Fibroblast of skin of back (primary cell): ENCODE measurements at places on chromosomes 13 and 19.

- DNase-seq, result no peak
Observed at GRCh38 chr13:114046431-114046975, 72.6 kb upstream of the C13orf46 start.

GRCh38 chr13:94192431-94192975 is 287.0 kb downstream of the DCT start:
- peak; percentile 32 for DNase-seq

- no peak for DNase-seq
Observed at GRCh38 chr19:46931202-46931601, 70.4 kb downstream of the ARHGAP35 start.

DNA sequence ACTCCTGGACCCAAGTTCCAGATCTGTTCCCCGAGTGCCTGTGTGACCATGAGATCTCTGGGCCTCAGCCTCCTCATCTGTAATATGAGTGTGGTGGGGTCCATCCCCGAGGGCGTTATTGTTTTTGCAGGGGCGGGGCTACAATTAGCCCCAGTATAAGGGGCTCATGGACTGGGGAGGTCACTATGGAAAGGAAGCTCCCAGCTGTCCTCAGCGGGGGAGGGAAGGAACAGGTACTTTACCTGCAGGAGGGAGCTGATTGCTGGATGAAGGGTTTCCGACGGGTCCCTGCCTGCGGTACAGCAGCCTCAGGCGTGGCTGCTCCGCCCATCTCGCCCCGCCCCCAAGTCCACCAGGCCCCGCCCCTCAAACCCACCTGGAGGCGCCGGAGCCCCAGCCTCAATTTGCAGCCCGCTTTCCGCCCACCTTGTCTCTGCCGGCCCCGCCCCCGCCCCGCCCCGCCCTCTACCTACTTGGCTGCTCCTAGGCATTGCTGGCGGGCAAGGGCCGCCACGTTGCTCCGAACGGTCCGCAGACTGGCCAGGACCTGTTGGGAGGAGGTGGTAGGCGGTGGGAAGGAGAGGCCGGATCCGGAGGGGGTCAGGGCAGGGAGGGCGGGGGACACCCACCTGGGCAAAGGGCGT is 5.5 kb downstream of the PDE4C start:
- DNase-seq, result no peak

- DNase-seq, result no peak
Observed at GRCh38 chr13:79851318-79851717, 370.4 kb downstream of the NDFIP2 start.

GRCh38 chr19:49814010-49814409 is 918 bp upstream of the FUZ start:
- peak; percentile 34 for DNase-seq

DNA sequence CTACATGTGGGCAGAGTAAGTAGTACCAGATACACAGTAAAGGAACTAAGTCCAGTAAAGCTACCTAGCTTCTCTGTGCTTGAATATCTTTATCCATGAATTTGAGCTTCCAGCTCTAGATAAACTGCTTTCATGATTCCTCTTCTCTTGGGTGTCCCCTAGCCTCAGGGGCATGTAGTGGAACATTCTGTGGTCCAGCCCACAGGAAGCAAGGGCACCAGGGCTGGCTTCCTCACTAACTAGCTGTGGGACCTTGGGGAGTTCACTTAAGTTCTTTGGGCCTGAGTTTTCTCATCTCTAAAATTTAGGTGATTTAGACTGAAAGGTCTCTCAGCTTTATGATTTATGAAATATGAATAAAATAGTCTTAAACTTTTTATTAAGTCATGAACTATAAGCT is 185.7 kb downstream of the KATNAL1 start:
- no peak for DNase-seq

DNA sequence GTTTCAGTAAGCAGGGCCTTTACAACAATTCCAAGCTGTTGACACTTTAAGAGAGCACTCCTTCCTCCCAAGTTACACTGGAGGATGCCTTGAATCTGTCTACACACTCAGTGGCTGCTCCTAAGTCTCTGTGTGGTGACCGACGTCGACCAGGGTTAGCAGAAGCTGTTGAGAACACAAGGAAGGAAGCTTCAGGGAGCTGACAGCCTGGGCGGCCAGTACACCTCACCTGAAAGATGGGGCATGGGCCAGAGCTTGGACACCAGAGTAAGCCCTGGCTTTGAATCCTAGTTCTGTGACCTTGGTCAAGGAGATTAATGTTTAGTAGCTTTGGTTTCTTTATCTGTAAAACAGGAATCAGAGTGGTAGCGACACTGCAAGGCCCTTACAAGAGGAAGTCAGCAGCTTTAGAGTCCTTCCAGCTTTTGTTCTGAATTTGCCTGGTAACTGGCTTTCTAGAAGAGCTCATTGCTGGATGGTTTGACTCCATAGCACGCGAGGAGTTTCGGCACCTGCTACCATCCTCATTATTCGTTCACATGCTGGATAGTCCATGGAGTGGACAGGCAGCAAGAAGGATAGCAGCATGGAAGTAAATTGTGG is 214.2 kb downstream of the FGF9 start:
- no peak for DNase-seq

DNA sequence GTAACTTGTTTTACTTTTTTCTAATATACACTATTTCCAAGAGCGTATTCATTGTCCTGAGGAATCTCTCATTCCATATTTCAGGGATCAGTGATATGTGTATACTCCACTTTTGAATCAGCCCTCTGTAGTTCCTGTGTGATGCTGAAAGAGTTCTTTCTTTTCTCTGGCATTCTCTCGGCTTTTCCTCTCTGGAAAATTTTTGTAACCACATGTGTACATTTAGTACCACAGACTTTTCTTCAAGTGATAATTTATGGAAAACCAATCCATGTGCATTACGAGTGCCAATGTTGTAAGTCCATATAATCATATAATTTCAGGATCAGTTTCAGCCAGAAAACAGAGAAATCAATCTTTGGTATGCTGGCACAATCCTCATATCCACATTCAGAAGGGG is 102.2 kb upstream of the MBNL2 start:
- DNase-seq, result peak; percentile 13

DNA sequence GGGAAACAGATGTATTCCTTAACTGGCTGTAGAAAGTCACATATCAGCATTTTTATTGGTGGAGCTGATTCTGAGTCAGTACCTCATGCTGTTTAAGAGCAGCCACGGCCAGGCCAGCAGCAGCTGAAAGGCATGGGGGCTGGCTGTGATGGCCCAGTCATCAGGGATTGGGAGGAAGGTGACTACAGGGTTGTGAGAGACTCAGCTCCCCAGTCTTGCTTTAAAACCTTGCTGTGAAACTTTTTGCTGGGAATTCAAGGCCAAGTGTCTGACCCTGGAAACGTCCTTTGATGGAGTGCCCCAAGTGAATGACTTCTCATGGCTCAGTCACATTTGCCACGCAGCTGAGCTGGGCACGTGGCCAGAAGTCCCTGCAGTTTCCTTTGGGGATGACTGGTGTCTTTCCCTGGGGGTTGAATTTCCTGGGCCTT is 39.1 kb upstream of the RNF113B start:
- DNase-seq, result peak; percentile 93

DNA sequence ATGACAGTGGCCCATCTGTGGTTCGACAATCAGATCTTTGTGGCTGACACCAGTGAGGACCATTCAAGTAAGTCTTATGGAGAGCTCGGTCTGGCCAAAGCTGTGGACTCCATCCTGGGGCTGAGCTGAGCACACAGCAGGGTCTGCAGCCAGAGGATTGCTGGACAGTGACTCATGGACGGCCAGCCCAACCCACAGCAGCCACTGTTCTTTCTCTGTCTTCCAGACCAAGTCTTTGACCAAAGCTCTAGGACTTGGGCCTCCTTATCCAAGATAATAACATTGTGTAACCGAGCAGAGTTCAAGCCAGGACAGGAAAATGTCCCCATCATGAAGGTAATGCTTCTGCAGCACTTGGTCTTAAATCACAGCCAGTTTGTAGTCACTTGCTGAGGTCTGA is 12.4 kb downstream of the ATP12A start:
- DNase-seq, result peak; percentile 37

- no peak for DNase-seq
Observed at GRCh38 chr19:56423276-56423984, 19.3 kb downstream of the ZNF583 start.

DNA sequence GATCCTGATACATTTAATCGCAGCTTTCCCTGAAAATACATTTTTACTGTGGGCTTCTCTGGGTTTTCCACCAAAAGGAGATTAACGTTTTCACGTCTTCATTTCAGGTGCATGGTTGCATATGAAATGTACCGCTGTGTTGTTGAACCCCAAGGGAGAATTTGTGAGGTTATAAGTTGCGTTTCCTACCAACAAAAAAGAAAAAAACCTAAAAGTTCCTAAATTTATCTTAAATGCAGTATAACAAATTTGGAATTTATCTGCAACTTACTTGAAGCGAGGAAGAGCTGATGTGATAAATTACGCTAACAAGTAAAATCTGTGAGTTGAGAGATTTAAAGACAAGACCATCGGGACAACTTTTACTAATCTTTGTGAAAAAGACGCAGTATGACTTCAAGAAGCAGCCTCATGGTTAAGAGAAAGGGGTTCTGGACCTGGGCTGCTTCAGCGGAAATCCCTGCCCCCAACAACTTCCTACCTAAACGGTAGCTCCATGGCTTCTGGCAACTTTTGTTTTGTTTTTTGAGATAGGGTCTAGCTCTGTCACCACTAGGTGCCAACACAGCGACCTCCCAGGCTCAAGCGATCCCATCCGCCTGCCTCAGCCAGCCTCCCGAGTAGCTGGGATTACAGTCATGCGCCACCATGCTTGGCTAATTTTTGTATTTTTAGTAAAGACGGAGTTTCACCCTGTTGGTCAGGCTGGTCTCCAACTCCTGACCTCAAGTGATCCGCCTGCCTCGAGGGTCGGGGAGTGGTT is 958 bp upstream of the OBI1 start:
- peak; percentile 6 for DNase-seq

DNA sequence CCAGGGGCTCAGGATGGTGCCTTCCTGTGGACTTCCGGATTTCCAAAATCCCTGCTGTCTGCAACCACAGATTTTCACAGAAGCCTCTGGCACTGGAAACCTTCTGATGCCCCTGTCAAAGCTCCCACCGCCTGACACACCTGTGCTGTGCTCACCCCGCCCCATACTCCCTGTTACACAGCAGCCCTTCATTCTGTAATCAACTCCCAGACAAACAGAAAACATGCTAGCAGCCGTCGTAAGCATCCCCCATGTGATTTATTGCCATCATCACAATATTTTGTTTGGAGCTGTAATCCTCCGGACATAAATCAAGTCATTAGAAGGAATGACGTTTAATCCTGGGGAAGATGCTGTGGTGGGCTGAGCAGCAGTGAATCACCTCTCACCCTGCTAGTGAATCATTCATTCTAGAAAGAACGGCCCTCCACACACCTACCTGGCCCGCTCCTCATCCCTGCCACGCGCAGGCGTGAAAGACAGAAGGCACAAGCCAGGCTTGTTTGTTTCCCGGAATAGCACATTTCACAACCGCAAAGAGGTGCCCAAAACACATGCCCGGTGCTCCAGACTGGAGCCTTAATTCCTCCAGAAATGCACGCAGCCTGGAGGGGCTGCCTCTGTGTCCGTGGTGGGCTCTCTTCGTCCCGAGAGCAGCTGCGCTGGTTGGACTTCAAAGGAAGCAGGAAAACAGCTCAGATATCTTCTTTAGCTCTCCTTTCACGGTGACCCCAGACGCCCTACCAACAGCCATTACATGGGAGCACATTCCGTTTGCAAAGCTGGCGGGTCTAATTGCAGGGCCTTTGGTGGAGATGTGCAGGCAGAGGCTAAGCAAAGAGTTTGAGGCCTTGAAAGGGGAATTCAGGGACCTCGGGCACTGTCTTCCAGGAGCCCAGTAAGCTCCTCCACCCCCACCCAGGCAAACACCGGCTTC is 41.3 kb upstream of the KCTD15 start:
- DNase-seq, result no peak

GRCh38 chr13:40453351-40454021 is 213.0 kb downstream of the FOXO1 start:
- DNase-seq, result peak; percentile 83

DNA sequence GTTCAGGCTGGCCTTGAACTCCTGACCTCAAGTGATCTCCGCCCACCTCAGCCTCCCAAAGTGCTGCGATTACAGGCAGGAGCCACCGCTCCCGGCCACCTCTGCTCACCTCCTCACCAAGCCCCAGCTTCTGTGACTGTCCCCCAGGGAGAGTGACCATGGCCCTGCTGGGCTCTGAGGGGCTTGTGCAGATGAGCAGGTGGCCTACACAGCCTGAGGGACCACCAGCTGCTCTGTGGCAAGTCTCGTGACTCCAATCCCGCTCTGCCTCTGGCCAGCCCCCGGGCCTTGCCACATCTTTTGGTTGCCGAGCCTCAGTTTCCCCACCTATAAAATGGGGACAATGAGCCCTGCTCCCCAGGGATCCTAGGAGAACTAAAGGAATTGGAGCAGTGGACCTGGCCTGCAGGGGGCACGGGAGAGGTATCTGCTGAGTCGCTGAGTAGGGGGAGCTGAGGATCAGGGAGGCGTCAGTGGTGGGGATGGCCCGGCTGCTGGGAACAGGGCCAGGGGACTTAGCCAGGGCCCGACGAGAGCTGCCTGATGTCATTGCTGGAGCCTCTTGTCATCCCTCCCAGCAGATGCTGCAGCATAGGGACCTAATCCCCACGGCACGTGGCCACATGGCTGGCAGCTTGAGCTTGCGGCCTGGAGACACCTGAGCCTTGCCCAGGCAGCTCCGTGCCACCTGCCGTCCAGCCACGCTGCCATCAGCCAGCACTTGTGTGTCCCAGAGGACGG is 74.7 kb downstream of the GADD45B start:
- DNase-seq, result peak; percentile 39

DNA sequence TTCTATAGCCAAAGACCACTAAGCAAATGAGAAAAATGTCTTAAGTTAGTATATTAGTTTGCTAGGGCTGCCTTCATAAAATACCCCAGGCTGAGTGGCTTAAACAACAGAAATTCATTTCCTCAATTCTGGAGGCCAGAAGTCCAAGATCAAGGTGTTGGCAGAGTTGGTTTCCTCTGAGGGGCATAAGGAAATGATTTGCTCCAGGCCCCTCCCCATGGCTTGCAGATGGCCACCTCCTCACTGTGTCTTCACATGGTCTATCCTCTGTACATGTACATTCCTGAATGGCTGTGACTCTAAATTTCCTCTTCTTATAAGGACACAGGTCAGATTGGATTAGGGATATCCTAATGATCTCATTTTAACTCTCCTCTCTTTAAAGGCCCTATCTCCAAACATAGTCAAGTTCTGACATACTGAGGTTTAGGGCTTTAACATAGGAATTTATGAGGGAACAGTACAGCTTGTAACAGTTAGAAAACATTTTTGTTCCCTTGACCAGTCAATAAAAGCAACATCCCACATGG is 307.4 kb downstream of the DIAPH3 start:
- DNase-seq, result peak; percentile 5

GRCh38 chr13:67139551-67139950 is 90.6 kb downstream of the PCDH9 start:
- DNase-seq, result no peak

DNA sequence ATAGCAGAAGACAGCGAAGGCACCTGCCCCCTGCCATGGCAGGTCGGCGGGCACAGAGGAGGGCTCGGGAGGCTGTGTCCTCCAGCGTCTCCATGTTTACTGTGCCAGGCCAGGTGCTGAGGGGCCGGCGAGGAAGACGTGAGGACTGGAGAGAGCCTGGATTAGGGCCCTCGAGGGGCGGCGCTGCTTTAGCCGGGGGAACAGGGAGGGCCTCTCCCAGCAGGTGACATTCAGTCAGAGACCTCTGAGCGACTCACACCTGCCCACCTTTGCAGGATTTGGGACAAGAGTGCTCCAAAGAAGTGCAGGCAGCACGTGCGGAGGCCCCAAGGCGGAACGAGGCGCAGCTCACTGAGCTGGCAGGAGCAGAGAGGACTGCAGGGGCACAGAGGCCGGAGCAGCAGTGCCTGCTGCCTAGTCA is 17.6 kb downstream of the KDM4B start:
- DNase-seq, result no peak
